NCI-H1092 (cell line): ENCODE measurements at places on chromosomes 16 and 17.

DNA sequence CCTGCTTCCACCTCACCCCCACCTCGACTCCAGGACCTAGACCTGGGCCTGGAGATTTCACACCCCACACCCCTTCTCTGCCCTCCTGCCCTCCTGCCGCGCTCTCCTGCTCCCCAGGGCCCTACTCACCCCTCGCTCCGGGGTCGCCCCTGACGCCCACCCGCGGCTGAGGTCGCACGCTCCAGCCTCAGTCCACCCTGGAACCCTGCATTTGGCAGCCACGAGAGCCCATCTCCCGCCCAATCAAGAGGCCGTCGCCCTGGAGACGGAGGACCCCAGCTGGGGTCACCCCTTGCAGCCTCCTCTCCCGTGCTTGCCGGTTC is 16.1 kb downstream of the TLE7 start:
- peak; percentile 3 for DNase-seq

- DNase-seq, result no peak
These were observed 827 bp downstream of the CDK10 start for GRCh38 chr16:89687092-89687940.

DNA sequence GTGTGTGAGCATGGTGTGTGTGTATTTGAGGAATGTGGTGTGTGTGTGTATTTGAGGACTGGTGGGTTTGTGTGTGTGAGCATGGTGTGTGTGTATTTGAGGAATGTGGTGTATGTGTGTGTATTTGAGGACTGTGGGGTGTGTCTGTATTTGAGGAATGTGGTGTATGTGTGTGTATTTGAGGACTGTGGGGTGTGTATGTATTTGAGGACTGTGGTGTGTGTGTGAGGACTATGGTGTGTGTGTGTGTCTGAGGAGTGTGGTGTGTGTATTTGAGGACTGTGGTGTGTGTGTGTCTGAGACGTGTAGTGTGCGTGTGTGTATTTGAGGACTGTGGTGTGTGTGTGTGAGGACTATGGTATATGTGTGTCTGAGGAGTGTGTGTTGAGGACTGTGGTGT is 18.0 kb upstream of the CACNG1 start:
- DNase-seq, result no peak

DNA sequence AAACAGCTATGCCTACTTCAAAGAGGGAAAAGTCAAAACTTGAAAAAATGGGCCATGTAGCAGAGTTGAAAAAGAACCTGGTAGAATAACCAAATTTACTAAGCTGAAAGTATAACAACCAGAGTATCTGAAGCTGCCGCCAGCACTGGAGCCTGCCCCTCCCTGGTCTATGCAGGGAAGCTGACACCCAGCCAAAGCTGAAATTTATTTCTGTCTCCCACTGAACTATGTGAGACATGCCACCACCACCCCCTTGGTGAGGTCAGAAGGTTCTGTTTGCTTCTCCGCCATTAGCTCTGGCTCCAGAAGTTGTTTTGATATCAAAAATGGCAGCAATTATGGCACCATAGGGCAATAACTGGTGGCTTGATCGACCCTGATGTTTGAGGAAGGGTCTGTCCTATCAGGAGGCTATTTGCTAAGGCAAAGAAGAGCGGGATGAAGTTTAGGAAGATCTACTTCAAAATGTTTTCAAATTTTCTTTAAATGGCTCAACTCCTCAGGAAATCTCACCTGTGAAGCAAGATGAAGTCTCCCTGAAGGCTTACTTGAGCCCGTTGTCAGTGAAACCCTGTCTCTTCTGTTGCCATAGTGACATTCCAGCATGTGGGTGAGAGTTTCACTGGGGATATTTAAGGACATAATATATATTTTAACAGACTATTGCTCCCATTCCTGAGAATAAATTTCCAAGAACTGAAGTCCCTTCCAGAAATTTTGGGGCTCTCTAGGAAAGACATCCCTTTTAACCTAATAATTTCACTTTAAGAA is 122.0 kb downstream of the COPRS start:
- no peak for DNase-seq

GRCh38 chr17:57400648-57401047 is 144.3 kb downstream of the MSI2 start:
- no peak for DNase-seq

DNA sequence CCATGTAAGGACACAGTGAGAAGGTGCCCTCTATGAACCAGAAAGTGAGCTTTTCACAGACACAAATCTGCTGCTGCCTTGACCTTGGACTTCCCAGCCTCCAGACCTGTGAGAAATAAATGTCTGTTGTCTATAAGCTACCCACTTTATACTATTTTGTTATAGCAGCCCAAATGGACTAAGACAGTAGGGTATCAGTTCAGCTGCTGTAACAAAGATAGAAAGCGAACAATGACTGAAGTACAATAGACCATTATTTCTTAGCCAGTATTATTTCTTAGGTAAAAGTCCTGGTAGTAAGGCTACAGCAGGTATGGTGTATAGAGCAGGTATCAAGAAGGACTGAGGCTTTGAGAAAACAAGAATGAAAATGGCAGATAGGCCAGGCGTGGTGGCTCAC is 117.0 kb downstream of the SLC39A11 start:
- DNase-seq, result no peak

- no peak for DNase-seq
These were observed 1.0 kb downstream of the TEPSIN start for GRCh38 chr17:81237591-81238489.

- no peak for DNase-seq
These were observed 535 bp upstream of the AURKB start for GRCh38 chr17:8210761-8211458.

DNA sequence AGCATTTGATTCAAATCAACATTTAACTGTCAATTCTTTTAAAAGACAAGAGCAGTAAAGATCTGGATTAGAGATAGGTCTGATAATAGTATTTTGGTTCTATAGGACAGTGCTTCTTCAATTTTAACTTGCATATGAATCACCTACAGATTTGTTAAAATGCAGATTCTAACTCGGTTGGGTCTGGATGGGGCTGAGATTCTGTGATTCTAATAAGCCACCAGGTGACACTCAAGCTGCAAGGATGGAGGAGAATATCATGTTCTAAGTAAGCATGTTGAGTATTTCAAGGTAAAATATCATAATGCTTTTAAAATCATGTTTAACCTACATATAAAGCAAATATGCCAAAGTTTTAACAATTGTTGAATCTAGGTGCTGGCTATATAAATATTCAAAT is 15.8 kb downstream of the TSPOAP1 start:
- DNase-seq, result no peak

GRCh38 chr17:78038748-78039288 is 80.3 kb downstream of the TNRC6C start:
- DNase-seq, result no peak

GRCh38 chr17:64778240-64779097 is 116.4 kb upstream of the SMURF2 start:
- DNase-seq, result peak; percentile 34

DNA sequence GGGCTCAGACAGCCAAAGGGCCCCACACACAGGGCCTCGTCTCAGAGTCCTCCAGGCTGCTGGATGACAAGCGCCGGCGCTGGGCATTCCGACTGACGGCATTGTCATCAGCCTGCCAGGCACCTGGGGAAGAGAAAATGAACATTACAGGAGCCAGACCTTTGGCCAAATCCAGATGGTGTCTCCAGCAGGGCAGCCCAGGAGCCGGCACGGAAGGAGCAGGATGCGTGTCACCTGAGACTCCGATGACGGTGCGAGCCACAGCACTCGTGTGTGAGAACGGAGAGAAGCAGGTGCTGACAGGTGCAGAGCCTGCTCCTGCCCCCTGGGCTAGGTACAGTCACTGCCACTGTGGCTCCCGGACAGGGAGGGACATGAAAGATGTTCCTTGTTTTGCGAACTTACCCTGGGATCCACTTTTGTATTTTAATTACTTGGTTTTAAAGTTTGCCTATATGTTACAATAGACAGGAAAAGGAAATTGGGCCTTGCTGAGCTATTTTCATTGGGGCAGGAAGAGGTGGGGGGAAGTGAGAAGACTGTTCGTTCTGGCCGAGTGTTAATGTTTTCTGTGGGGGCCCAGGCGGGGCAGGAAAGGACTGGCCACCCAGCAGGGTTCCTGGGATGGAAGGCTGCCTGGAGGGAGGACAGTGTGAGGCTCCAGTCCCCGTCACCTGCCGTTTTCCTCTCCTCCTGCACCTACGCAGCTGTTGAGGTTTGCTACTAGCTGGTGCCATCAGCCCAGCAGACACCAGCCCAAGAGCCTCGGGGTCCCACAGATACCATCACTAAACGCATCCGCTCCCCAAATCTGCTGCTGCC is 4.4 kb upstream of the FOXJ1 start:
- DNase-seq, result no peak

GRCh38 chr17:3964203-3965117 is at the start of gene ATP2A3:
TSS of gene ATP2A3 (minus strand) at chr17:3964437. CDS start at chr17:3964291, 146 bp downstream.
- no peak for DNase-seq

DNA sequence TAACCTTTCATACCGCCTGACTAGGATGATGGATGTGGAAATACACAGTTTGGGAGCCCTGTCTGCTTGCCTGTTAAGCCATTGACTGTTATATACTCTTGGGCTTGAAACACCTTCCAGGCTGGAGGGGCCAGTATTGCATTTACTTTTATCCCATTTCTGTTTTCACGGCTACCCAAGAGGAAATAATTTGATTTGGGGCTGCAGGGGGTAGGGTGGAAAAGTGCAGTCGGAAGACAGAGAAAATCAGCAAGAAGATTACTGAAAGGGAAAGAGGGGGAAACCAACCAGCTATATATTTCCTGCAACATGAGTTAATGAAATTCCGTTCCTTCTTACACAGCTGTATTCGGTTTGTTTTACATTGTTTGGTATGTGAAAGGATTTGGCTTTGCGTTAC is 202.5 kb downstream of the CDH13 start:
- no peak for DNase-seq

GRCh38 chr16:80285104-80285503 is 255.7 kb upstream of the DYNLRB2 start:
- DNase-seq, result no peak

GRCh38 chr16:31134091-31134571 is 1.4 kb downstream of the PRSS8 start:
- DNase-seq, result no peak

DNA sequence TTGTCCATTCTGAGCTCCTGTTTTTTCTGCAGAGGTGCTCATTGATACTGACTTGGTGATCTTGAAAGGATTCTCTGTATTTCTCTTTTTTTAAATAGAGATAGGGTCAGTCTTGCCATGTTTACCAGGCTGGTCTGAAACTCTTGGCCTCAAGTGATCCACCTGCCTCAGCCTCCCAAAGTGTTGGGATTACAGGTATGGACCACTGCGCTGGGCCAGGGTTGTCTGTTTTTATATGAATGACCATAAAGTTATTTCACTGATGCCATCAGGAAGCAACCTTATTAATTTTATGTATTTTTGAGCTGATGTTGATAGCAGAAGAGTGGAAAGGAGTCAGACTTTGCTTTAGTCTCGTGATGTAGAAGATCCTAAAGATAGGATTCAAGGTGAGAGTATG is 35.7 kb upstream of the METTL9 start:
- DNase-seq, result no peak

GRCh38 chr17:82490512-82491195 is 28.9 kb upstream of the FOXK2 start:
- no peak for DNase-seq

GRCh38 chr17:67375716-67376115 is 1.4 kb upstream of the PITPNC1 start:
- no peak for DNase-seq

DNA sequence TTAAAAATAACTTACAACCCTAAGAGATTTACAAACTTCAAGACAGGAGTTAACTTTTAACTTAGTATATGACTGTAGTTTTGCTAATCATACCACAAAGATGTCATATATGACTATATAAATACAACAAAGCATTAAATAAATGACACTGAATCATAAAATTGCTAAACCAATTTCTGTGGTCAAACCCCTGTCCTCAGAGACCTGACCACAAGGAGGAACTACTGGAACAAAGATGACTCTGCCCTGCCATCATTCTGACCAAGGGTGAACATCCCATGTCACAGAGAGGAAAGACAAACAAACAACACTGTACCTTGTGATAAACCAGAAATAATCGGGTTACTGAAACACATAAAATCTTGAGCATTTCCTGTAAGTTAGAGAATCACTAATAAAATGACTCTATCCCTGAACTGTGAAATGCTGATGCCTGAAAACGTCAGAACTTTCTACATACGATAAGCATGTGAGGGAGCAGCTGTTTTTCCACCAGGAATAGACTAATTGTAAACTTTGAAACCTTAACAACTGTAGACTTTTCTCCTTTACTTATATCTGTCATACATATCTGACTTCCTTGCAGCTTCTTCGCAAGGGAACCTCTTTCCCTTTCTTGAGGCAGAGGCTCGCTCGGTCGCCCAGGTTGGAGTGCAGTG is 47.9 kb downstream of the WDR59 start:
- no peak for DNase-seq

DNA sequence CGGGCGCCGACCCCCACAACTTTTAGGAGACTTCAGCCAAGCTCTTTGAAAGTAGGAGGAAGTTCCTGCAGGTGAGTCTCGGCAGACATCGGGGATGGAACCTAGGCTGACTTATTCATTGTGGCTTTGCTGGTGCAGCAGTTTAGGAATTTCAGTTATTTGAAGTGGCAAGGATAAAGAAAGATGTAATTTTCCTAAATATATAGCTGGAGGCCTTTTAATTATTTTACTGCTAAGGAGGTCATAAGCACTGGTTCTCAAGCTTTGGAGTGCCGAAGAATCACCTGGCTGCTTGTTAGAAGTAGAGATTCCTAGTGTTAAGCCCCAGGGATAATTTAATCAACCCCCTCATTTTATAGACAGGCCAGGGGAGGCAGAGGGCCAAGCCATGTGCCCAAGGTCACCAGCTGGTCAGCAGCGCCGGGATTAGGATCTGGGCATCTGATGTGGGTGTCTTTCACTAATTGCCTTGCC is 28.9 kb upstream of the BCAR1 start:
- DNase-seq, result no peak

GRCh38 chr16:55711959-55712876 is 56.4 kb downstream of the SLC6A2 start:
- peak; percentile 65 for DNase-seq

GRCh38 chr17:9821921-9822320 is at the start of gene GSG1L2:
TSS of gene GSG1L2 (minus strand) at chr17:9822079. CDS start at chr17:9822071, 8 bp downstream.
- no peak for DNase-seq

DNA sequence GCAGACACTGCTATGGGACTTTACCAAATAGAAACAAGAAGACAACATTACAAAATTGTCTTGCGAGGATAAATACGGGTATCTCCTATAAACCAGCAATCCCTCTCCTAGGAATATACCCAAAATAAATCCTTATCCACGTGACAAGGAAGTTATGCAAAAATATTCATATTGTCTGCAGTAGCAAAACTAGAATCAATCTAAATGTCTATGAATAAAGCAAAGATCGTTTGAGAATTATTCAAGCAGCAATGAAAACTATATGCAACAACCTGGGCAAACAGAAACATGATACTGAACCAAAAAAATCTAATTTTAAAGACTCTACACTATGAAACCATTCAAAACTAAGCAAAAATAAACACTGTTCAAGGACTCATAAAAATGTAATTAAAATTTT is 9.2 kb downstream of the LUC7L start:
- DNase-seq, result no peak

DNA sequence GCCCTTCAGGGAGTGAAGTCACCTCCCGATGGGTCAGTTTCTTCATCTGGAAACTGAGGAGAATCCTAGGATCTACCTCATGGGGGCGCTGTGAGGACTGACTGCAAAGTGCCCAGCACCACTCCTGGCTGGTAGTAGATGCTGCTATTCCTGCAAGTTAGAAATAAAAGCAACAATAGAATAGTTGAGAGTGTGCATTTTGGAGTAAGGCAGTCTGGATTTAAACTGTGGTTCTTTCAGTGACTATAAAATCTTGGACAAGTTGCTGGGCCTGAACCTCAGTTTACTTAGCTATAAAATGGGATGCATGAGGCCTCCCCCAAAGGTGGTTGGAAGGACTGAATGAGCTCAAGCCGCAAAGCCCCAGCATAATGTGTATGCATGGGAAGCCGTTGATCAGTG is 70.6 kb downstream of the CYB5B start:
- DNase-seq, result no peak
